ENCODE measurements at places on chromosomes 7 and 10.

GRCh38 chr7:135077642-135078041 lies 70.2 kb upstream of the TMEM140 start:
- no peak for DNase-seq

- DNase-seq: no peak
These were observed 7.5 kb downstream of the RABGEF1 start for GRCh38 chr7:66747881-66748511.

DNA sequence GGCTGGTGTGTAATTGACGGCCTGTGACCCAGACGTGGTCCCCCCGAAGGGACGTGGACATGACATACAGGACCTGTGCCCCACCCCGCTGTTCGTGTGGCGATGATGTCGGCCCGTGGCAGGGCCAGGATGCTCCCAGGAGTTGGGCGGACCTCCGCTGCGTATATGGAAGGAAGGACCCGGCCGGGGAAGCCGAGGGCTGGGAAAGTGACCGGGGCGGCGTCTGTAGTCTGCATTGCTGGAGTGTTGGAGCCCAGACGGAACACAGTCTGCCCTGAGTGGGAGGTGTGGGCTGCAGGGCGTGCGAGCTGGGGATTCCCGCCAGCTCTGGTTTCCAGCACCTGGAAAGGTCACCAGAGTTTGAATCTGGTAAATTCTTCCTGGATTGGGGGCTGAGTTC lies 45.0 kb upstream of the FOXL3 start:
- no peak for DNase-seq

DNA sequence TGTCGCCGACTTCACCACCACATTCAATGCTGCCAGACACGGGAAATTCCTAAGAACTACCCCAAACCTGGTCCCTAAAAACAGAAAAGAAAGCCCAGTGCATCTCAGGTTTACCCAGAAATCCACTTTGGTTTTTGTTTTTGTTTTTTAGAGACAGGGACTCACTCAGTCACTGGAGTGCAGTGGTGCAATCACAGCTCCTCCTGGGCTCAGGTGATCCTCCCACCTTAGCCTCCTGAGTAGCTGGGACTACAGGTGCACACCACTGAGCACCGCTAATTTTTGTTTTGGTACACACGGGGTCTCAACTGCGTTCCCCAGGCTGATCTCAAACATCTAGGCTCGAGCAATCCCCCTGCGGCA lies 22.8 kb downstream of the MAD1L1 start:
- no peak for DNase-seq

DNA sequence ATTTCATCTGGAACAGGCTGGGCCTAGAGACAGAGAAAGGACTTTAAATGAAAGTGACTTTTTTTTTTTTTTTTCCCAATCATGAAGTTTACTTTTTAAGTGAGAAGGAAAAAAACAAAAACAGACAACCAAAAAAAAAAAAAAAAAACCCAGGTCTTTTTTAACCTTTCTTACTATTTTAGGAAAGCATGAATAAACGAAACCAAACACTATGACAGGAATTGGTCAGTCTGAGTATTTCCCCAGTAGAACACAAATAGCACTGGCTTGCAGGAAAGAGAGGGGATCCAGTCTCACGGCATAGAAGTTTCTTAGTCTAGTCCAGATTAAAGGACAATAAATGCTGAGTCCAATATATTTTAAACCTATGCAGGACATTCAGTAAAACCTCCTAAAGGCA lies 180.5 kb upstream of the CCDC6 start:
- DNase-seq: no peak

GRCh38 chr7:99108613-99109012 lies 35.3 kb downstream of the SMURF1 start:
- DNase-seq: no peak

DNA sequence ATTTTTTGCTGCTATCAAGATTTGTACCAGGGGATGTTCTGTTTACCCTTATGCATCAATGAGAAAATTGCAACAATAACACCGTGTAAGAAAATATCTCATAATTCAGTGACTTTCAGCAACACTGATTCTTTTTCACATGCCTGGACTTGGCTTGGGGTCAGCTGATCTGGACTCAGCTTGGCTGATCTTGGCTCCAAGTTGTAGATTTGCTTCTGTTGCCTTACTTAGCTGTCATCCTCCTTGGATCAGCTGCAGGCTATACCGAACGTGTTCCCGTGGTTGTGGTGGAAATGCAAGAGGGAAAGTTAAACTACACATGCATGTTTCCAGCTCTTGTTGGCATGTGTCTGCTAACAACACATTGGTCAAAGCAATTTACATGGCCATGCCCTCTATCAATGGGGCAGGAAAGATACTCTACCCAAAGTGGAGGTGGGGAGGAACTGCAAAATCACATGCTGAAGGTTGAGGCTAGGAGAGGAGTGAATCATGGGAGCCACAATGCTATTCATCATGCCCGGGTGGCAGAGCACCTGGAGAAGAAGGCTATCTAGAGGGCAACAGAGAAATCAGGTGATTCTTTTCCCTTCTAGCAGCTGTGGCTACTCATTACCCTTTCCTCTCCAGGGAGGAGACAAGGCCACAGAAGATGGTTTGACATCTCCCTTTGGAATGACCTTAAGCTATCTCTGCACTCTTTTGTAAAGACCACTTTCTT lies 1276.3 kb upstream of the AUTS2 start:
- DNase-seq: no peak
